ENCODE measurements at places on chromosomes 4 and X.

DNA sequence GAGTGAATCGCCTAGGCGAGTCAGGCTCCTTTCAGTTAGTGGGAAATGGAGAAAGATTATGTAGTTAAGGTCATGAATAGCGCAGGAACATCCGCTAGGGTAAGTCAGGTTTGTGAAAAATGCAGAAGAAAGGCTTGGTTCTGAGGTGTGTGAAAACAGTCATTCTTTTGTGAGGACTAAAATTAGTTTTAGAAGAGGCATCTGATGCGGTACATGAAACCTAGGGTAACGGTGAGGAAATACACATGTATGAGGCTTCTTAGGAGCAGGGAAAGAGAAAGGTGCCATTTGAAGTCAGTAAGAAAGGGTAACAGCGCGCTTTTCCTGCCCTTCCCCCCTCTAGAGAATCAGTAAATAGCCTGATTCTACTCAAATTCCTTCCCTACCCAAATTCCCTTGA is 570 bp upstream of the RNF128 start:
- peaks cover 3% of the 10 kb centered on the region for H3K4me1 ChIP-seq
- H3K36me3 ChIP-seq: no peaks in the 10 kb centered on the region
- no peaks in the 10 kb centered on the region for H3K27me3 ChIP-seq
- no peak for DNase-seq
- peak overlapping the region; percentile 81 for H3K27ac ChIP-seq

DNA sequence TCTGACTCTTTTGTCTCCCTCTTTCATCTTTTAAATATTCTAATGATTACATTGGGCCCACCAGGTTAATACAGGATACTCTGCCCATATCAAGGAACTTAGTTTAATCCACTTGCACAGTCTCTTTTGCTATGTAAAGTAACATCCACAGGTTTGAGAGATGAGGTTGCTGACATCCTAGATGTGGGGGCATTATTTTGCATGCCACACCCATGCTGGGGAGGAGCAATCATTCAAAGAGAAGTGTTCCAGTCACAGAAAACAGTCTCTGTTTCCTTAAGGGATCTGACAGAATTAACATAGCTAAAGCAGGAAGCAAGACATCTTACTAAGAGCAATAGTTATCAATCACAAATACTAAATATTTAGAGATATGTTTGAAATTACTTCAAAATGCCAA is 11.5 kb upstream of the TRAM1L1 start:
- no peak overlapping the region for H3K27ac ChIP-seq
- H3K27me3 ChIP-seq: no peaks in the 10 kb centered on the region

- H3K27ac ChIP-seq: no peak overlapping the region
- peaks cover 5% of the 10 kb centered on the region for H3K4me1 ChIP-seq
- H3K36me3 ChIP-seq: no peaks in the 10 kb centered on the region
Measured at GRCh38 chr4:24655971-24656370, 71.6 kb upstream of the DHX15 start.

GRCh38 chr4:14110407-14110806 is 482.9 kb upstream of the BOD1L1 start:
- no peak overlapping the region for H3K27ac ChIP-seq
- H3K4me3 ChIP-seq: no peak overlapping the region
- no peaks in the 10 kb centered on the region for H3K27me3 ChIP-seq
- DNase-seq: no peak
- H3K4me1 ChIP-seq: no peaks in the 10 kb centered on the region

DNA sequence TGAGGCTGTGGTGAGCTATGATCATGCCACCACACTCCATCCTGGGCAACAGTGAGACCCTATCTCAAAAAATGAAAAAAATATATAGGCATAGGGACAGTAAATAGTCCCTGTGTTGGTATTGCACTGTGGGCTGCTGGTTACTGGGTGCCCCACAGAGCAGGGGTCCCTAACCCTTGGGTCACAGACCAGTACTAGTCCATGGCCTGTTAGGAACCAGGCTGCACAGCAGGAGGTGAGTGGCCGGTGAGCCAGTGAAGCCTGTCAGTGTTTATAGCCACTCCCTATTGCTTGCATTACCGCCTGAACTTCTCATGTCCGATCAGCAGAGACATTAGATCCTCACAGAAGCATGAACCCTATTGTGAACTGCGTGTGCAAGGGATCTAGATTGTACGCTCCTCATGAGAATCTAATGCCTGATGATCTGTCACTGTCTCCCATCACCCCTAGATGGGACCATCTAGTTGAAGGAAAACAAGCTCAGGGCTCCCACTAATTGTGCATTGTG is 106.5 kb downstream of the TNIP2 start:
- H3K27ac ChIP-seq: no peak overlapping the region
- no peaks in the 10 kb centered on the region for H3K4me1 ChIP-seq
- no peak for DNase-seq
- H3K36me3 ChIP-seq: peaks cover 68% of the 10 kb centered on the region

Data from psoas muscle (tissue), 8 donors.